ENCODE measurements at places on chromosomes 16 and 17.

- peak; percentile 53 for DNase-seq
These were observed 2.0 kb downstream of the CBX4 start for GRCh38 chr17:79836972-79837887.

- DNase-seq, result no peak
These were observed 1.2 kb upstream of the MT2A start for GRCh38 chr16:56607109-56607618.

DNA sequence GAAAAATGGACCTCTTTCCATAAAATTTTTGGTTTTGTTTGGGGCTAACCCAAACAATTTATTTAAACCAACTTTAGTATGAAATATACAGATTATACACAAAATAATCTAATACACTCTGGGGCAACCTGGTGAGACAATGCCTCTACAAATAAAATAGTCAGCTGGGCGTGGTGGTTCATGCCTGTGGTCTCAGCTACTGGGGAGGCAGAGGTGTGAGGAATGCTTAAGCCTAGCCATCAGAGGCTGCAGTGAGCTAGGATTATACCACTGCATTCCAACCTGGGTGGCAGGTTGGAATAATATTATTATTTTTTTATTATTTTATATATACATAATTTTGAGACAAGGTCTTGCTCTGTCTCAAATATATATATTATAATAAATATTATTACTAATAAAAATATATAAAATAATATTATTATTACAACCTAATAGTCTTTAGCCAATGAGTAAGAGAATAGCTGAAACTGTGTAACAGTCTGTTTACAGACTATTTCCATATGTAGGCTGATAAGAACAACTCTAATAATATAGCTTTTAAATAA is 50.5 kb downstream of the GLG1 start:
- no peak for DNase-seq

DNA sequence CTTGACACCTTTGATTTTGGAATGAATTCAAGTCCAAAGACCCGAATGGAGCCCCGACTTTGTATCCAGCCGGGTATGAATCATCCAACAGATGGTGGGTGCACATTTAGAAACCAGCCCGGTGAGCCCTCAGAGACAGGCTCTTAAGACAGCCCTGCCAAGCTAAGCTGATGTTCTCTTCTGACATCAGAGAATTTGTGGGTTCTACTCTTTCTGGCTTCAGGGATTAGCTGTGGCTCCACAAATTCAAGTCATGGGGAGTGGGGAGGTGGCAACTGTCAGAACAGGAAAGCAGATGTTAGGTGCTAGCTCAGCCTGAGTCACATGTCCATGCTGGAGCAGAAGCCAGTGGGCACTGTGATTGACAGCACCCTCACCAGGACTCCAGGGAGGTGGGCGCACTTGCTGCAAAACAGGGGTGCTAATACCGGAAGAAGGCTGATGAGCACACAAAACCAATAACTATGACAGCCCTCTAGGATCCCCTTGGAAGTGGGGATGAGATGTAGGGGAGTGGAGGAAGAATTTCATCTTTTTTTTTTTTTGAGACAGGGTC is 31.4 kb upstream of the XYLT2 start:
- DNase-seq, result no peak

GRCh38 chr16:68383858-68384257 is 64.5 kb downstream of the SMPD3 start:
- no peak for DNase-seq

- DNase-seq, result no peak
These were observed 10.6 kb upstream of the NUDT16L1 start for GRCh38 chr16:4682616-4683254.

- no peak for DNase-seq
These were observed 9.2 kb downstream of the CDIP1 start for GRCh38 chr16:4529085-4530060.

GRCh38 chr17:46911311-46911710 is 11.6 kb upstream of the GOSR2 start:
- no peak for DNase-seq

DNA sequence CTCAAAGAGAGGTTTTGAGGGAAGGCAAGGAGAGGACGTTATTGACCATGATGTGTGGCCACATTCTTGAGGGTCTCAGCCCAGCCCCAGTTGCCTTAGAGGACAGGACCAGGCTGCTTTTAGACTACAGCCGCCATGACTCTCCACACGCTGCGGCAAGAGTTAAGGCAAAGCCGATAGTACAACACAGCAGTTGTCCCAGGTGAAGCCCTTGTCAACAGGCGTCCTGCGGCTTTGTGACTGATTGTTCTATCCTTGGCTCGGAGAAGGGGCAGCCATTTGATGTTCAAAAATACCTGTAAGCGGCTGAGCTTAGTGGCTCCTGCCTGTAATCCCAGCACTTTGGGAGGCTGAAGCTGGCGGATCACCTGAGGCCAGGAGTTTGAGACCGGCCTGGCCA is 28.8 kb downstream of the TMEM92 start:
- DNase-seq, result no peak

DNA sequence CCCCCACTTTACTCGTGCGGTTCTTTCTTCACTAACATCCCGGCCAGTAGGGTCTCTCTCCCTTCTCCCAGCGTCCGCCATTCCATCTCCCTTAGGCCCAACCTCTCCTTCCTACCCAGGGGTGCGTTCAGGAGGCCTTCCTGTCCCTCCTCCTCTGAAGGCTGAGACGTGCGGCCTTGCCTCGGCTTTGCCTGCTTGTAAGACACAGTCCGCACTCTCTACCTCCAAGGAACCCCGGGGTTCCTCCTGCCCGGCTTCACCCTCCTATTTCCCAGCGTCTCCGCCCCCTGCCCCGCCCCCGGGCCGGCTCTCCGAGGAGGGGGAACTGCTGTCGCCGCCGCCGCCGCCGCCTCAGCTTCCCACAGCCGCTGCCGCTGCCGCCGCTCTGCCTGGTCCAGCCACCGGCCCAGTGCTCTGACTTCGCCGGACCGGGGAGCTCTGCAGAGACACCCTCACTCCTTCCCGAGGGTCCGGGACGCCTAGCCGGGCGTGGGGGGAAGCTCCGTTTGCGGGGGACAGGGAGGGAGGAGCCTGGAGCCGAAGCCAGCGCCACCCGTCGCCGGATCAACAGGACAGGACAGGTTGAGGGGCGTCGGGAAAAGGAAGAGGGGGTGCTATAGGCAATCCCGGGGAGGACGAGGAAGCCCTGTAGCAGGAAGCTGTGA is 1.2 kb upstream of the FGF11 start:
- DNase-seq, result no peak

DNA sequence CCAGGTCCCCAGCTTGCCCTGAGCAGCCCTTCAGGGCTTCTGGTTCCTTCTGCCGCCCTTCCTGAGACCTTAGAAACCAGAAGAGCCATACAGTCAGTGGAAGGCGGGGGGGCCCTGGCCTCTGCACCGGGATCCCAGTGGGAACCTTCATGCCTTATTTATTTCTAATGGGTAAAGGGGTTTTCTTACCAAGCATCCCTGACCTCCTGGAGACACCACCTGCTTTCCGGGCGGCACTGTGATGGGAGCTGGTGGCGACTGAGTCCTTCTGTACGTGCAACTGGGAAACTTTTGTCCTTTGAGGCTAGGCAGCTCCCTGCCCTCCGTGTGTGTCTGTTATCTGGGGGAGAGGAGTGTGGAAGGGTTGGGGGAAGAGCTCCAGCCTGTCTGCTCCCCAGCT is 7.2 kb upstream of the MRPL58 start:
- no peak for DNase-seq

DNA sequence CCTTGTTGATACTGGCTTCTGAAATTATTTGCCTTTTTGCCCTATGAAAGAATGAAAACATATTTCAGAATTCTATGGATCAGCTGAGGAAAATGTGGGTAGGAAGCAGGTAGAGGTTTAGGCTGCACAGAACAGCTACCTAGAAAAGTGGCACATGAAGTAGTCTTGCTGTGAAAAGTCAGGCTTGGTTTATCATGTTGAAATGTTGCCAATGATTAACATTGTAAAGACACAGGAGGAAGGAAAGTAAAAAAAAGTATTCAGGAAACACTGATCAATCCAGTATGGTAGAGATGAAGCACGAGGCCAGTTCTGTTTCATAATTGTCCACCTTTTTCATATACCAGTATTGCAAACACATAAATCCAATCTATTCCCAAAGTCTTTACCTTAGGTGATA is 29.9 kb downstream of the ABCA6 start:
- no peak for DNase-seq

DNA sequence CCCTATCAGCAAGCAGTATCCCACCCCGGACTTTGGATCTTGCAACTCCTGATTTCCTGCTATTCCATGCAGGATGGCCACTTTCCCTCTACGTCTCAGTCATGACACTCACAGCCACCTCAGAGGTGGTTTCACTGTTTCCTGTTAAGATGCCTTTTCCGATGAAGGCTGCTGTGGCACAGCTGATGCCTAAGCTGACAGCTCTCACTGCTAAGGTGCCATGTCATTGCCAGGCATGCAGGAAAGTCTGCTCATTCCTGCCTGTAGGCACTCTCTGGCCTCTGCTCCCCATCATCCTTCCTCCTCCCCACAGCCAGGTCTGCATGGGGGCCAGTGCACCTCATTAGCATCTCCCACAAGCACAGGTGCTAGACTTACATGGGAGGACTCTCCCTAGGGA is 173.0 kb downstream of the CBLN1 start:
- DNase-seq, result no peak

DNA sequence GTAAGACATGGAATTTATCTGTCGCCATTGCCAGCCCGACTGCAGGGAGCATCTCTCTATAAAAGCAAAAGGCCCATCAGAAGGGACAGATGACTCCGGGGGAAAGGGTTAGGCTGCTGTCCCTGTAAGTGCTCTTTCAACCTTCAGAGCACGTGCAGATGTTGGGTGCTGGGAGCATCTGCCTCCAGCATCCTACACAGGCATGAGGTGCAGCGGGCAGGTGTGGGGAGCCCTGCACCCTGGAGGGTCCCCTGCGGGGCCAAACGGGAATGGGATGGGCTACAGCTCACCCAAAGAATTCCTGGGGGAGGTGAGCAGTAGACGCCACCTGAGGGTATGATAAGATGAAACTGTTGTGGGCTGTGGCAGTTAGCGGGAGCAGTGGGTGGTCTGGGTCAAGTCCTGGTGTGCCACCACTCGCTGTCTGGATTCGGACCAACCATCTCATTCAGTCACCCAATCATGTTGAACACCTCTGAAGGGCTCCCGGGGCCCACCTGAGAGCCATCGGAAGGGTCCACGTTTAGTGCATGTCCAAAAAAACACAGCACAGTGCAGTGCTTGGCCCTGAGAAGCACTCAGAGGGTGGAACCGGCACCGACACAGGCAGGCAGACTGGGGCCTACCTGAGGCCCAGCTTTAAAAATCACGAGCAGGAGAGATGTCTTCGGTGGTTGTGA is 3.8 kb downstream of the SMCR8 start:
- no peak for DNase-seq

- no peak for DNase-seq
These were observed 524.8 kb downstream of the TOX3 start for GRCh38 chr16:52022177-52022576.

DNA sequence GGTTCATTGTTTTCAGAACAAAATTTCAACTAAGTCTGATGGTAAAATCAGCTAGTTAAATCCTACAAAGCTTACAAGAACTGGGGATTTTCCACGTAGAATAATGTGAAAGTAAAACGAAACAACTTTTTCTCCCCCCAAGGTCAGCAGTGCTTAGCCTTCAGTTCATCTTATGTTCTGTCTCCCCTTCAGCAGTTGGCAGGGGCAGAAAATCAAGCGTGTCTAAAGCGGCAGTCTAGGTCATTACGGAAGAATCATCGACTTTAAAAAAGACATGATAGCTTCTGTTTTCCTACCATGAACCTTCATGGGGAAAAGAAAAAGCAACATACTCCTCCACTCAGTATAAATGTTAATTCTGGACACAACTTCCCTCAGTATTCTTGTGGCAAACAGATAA is 50.7 kb downstream of the GNA13 start:
- no peak for DNase-seq

GRCh38 chr16:88879788-88880055 is 13.3 kb upstream of the PABPN1L start:
- DNase-seq, result no peak

GRCh38 chr17:67111327-67111726 is 67.0 kb downstream of the CACNG1 start:
- DNase-seq, result no peak

GRCh38 chr17:36892112-36892838 is 45.0 kb upstream of the LHX1 start:
- no peak for DNase-seq

- DNase-seq, result peak; percentile 6
These were observed 128.2 kb upstream of the MED13 start for GRCh38 chr17:62193249-62193648.

- peak; percentile 16 for DNase-seq
These were observed 15.1 kb downstream of the NQO1 start for GRCh38 chr16:69711115-69711740.

GRCh38 chr17:18963126-18964017 is 11.4 kb downstream of the SLC5A10 start:
- DNase-seq, result no peak

DNA sequence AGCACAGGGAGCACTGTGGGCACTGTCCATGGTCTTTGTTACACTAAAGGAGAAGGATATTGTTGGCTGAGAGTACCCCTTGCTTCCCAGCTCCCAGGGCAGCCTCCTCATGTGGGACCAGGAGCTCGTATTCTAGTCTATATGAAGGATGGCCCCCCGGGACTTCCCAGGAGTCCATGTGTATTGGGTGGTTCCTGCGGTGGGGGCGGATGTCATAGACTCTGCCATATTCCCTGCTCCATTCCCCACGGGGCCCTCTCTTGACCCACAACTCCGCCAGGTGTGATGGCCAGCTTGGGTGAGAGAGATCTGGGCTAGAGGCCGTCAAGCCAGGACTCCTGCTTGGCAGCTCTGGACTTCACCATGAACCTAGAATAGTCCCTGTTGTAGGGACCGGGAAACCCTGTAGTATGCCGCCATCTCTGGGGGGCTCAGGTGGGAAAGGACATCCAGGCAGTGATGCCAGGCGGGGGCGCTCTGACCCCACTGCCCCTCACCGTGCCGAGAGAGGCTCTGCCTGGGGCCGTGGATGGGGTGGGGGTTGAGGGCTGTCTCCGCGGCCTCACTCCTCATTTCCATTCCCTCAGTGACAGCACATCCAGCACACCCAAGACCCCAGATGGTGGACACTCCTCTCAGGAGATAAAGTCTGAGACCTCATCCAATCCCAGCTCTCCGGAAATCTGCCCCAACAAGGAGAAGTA is 37.8 kb downstream of the OR1D5 start:
- DNase-seq, result no peak

- DNase-seq, result no peak
These were observed 438 bp upstream of the KCNJ12 start for GRCh38 chr17:21375757-21376080.

- DNase-seq, result no peak
These were observed 33.3 kb downstream of the PECAM1 start for GRCh38 chr17:64357191-64357981.

DNA sequence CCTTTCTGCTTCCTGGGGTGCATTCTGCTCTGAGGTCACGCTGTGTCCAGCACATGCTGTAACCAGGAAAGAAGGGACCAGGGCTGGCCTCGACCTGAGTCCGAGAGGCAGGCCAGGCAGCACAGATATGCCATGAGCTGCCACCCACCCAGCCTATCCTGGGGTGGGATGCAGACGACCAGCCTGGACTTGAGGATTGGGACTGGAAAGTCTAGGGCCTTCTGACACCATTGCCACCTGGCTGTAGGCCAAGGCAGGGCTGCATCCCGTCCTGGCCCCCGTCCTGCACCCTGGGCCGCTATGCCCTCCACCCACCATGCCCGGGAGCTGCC is 14.3 kb downstream of the ENGASE start:
- no peak for DNase-seq

GRCh38 chr16:2529961-2530628 is 1.1 kb downstream of the CEMP1 start:
- DNase-seq, result no peak
